Pancreas (tissue), 10 donors: ENCODE measurements at places on chromosomes 12 and 14. TPM values are rescaled to one million over a fixed set of nuclear protein-coding genes. Genes with fewer than 3 reads are reported as not detected.
A peak's percentile ranks its signal among the peaks of the same experiment; 100 is the strongest.

DNA sequence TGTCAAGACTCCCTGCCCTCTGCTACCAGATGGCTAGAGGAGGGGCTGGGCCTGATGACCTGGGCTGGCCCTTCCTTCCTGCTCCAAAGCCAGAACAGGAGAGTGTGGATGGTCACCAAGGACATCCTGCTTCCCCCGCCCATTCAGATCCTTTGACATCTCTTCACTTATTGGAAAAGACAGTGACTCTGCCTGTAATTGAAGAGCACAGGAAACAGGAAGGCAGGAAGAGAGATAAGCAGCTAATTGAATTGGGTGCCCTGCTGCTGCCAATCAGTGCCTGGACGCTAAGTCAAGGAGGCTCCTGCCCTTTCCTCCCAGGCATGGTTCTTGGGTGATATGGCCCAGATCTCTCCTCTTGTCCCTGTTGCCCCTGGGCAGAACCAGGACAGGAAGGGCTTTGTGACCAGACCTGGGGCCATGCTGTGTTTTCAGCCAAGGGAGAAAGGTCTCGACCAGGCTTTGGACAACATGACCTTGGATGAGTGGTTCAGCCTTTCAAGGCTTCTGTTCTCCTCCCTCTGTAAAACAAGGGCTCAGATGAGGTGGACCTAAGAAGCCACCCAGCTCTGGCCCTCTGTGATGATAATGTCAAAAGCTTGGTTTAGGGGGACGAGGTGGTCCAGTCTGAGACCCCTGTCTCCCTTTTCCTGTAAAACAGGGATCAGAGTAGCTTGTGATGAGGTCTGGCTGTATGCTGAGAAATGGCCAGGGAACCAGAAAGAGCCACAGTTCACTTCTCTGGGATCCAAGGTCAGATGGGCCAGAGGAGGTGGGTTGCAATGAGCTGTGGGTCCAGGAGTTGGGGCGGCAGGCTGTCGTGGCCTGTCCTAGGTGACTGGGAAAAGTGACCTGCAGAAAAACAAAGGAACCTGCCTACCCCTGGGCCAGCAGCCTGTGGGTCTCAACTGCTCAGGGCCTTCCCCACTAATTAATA, 38.8 kb downstream of the FAM222A start:
- DNase-seq = no peak

DNA sequence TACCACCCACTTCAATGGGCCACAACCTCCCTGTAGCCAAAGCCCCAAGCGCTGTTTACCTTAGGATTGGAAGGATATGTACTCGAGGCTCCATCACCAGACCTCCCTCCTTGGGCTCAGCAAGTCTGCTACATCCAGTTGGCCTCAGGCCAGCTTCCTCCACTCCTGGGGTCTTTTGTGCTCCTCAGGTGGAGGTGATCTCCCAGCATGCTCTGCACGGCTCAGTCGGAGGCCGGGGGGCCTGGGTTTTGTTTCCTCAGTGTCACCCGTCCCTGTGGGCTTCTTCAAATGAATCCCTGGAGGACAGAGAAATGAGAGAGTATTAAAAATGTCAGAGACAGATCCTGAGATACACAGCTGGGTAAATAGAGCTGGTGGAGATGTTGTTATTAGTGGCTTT, 723.1 kb upstream of the TBX3 start:
- no peak for DNase-seq

DNA sequence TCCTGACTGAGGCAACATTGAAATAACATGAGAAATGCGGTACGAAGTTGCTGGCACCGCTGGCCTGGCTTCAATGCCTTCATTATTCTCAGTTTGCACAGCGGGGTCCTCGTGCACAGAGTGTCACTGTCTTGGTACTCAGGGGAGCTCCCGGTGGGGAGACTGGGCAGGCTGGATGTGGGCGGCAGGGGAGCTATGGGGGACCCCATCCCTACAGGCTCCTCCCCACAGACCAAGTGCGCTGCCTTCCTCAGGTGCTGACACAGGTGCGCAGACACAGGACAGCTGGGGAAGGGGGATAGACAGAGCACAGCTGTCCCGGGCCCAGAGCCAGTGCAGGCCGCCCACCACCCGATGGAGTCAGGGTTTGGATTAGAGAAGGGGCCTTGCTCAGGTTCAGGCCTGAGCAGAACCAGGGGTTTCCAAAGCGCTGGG, 270.1 kb downstream of the ADGRD1 start:
- no peak for DNase-seq

GRCh38 chr12:55932551-55932910, 1.6 kb downstream of the DGKA start:
- no peak for DNase-seq

DNA sequence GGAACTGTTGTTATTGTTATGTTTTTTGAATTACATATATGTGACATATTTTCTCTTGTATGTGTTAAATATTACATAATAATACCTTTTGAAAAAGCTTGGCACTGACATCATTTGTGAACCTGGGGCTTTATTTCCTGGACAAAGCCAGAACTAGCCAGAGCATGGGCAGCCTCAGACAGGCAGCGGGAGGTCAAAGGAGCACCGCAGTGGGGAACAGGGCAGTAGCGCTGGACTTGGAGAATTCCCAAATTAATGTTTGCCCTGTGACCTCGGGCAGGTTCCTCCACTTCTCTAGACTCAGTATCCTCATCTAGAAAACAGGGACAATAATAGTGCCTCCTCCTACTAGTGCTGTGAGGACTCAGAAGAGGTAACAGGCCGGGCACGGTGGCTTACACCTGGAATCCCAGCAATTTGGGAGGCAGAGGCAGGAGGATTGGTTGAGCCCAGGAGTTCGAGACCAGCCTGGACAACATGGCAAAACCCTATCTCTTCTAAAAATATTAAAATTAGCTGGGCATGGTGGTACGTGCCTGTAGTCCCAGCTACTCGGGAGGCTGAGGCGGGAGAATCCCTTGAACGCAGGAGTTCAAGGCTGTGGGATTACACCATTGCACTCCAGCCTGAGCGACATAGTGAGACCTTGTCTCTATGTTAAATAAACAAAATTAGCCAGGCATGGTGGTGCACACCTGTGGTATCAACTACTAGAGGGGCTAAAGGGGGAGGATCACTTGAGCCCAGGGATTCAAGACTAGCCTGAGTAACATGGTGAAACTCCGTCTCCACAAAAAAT, 27.3 kb upstream of the ITPK1 start:
- DNase-seq = no peak

GRCh38 chr12:55996715-55997534, at the start of gene SUOX:
TSS of gene SUOX (plus strand) at chr12:55997276. CDS start at chr12:56002222, 4,946 bp downstream.
- DNase-seq = peak; percentile 98

DNA sequence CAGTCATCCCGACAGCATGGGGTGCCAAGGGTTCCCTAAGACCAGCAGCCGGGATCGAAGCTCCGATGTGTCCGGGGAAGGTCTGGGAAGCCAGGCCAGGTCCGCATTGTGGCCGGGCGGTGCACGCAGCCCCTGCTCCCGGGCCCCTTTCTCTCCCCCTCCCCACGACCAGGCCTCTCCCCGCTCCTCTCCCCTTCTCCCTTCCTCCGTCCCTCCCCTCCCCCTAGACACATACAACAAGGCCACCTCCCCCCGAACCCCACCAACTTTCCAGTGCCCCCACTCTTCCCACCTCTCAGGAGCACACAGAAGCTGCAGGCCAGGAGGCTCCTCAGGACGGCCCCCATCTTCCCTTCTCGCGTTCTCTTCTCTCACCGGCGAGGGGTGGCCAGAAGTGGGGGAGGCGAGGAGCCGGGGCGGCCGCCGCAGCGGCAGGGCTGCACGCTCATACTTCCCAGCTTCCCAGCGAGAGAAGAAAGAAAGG, 413 bp downstream of the LRP6 start:
- no peak for DNase-seq

Gene NGB
- 0.38 TPM for polyA plus RNA-seq

Gene DNAJC22
- polyA plus RNA-seq = 7.6 TPM
